IMR-90 (cell line): ENCODE measurements at places on chromosomes 11 and 22. TPM values are rescaled to one million over a fixed set of nuclear protein-coding genes. Genes with fewer than 3 reads are reported as not detected.
A peak's percentile ranks its signal among the peaks of the same experiment; 100 is the strongest.

- no peak overlapping the region for H3K27ac ChIP-seq
- DNase-seq, result no peak
- no peaks in the 10 kb centered on the region for H3K4me1 ChIP-seq
- peaks cover 83% of the 10 kb centered on the region for H3K27me3 ChIP-seq
- no peaks in the 10 kb centered on the region for H3K36me3 ChIP-seq
Measured at GRCh38 chr11:33867561-33867960, 24.3 kb downstream of the LMO2 start.

GRCh38 chr22:47370448-47371262 is 608.2 kb downstream of the TBC1D22A start:
- H3K36me3 ChIP-seq, result no peaks in the 10 kb centered on the region
- DNase-seq, result no peak
- H3K4me3 ChIP-seq, result no peak overlapping the region
- H3K27ac ChIP-seq, result no peak overlapping the region
- no peaks in the 10 kb centered on the region for H3K27me3 ChIP-seq
- no peaks in the 10 kb centered on the region for H3K4me1 ChIP-seq

GRCh38 chr22:29641042-29641699 is 37.7 kb downstream of the NF2 start:
- no peaks in the 10 kb centered on the region for H3K4me1 ChIP-seq
- no peak overlapping the region for H3K4me3 ChIP-seq
- peaks cover 18% of the 10 kb centered on the region for H3K36me3 ChIP-seq
- H3K27me3 ChIP-seq, result no peaks in the 10 kb centered on the region
- DNase-seq, result peak; percentile 27

- no peaks in the 10 kb centered on the region for H3K4me1 ChIP-seq
- H3K27me3 ChIP-seq, result no peaks in the 10 kb centered on the region
- no peaks in the 10 kb centered on the region for H3K36me3 ChIP-seq
- no peak for DNase-seq
- no peak overlapping the region for H3K4me3 ChIP-seq
- H3K27ac ChIP-seq, result no peak overlapping the region
Measured at GRCh38 chr22:47293368-47294221, 531.1 kb downstream of the TBC1D22A start.

DNA sequence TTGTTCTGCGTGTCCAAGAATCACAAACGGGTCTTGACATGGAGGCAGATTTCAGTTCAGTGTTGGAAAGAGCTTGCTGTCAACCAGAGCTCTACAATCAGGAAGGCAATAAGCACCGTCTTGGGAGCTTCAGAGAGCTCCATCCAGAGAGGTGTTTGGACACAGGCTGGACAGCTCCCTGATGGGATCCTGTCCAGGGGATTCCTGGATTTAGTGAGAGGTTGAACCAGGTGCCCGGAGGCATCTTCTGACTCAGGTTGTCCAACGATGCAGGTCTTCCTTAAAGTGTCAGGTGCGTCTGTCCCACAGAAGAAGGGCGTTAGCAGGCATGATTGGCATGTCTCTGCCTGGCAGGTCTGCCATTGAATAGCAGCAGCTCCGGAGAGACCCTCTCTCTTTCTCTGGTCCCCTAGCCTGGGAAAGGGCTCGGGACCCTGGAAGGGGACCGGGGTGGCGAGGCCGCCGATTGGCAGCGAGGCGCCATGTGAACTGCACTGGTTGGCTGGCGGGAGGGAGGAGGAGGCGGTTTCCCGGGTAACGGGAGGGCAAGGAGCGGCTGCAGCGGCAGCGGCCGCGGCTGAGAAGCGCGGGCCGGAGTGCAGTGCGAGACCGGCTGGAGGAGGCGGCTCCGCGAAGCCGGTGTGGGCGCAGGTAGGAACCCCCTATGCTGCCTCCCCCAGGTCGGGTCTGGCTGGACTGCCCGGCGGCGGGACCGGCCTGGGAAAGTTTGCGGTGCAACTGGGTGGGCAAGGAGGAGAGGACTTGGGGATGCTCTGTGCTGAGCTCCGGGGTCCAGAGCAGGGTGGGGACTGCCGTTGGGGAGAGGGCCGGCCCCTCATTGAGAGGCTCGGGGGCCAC is 104.1 kb upstream of the E2F8 start:
- H3K4me3 ChIP-seq, result peak overlapping the region; percentile 13; the same call in 1 of the 2 replicates
- H3K4me1 ChIP-seq, result peaks cover 4% of the 10 kb centered on the region; the same call in 1 of the 2 replicates
- no peaks in the 10 kb centered on the region for H3K36me3 ChIP-seq

DNA sequence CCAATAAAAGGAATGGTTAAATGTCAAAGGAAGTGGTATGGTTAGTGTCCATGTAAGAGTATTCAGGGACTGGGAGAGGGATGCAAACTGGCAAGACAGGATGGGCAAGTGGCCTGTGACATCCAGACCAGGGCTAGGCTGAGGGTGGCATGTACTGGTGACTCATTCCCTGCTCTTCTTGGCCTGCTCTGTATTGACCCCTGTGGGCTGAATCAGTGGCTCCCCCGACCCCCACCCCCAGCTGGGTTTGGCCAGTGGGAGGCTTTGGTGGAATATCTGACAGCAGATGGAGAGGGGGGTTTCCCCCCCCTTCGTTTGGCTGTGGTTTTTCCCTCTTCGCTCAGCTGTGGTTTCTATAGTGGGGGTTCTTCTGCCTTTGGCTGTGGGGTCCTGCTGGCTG is 87.7 kb downstream of the CSNK2A3 start:
- no peak overlapping the region for H3K4me3 ChIP-seq
- peaks cover 18% of the 10 kb centered on the region for H3K27me3 ChIP-seq
- no peak overlapping the region for H3K27ac ChIP-seq

DNA sequence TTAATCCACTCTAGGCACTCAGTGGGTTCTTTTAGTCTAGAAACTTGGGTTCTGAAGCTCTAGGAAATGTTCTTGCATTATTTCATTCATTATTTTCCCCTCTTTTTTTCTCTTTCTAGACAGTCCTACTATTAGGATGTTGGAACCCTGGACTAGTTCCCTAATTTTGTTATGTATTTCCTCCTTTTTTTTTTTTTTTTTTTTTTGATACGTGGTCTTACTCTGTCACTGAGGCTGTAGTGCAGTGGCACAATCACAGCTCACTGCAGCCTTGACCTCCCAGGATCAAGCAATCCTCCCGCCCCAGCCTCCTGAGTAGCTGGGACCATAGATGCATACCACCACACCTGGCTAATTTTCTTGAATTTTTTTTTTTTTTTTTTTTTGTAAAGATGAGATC is 9.4 kb downstream of the UPB1 start:
- H3K4me1 ChIP-seq, result peaks cover 5% of the 10 kb centered on the region
- H3K27ac ChIP-seq, result no peak overlapping the region
- H3K4me3 ChIP-seq, result no peak overlapping the region
- no peaks in the 10 kb centered on the region for H3K36me3 ChIP-seq
- DNase-seq, result no peak

GRCh38 chr22:17566776-17567175 is 3.5 kb downstream of the SLC25A18 start:
- H3K36me3 ChIP-seq, result no peaks in the 10 kb centered on the region
- no peak overlapping the region for H3K27ac ChIP-seq
- peaks cover 5% of the 10 kb centered on the region; the same call in 1 of the 2 replicates for H3K27me3 ChIP-seq
- H3K4me1 ChIP-seq, result peaks cover 12% of the 10 kb centered on the region
- DNase-seq, result no peak

DNA sequence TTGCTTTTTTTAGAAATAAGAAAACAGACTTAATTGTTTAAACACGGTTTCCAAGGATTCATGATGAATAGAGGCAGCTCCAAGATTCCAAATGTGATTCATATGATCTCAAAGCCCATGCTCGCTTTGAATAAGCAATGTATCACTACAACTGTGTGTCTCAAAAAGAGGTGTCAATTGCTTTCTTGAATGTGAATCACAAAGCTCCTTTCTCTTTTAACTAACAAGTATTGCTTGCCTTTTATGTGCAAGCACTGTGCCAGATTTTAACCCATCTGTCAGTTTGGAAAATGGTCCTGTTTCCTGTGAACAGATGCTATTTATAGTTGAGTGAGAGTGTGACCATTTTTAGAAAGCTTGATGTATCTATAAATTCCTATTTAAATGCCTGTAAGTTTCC is 6.5 kb downstream of the OOSP1 start:
- no peak overlapping the region for H3K27ac ChIP-seq
- H3K4me3 ChIP-seq, result no peak overlapping the region

DNA sequence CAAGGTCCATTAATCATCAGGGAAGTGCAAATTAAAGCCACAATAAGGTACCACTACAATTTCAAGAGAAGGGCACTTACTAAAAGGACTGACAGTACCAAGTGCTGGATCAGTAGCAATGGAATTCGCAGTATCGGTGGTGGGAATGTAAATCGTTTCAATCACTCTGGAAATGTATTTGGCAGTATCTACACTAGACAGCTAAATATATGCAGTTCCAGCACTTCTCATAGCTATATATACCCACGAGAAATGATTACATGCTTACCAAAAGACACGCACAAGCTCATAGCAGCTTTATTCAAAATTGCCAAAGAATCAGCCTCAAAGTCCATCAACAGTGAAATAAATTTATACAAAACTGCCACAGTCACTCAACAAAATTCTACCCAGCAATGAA is 4.4 kb upstream of the ZNF280B start:
- peaks cover 5% of the 10 kb centered on the region for H3K27me3 ChIP-seq
- no peak for DNase-seq
- H3K27ac ChIP-seq, result no peak overlapping the region
- no peaks in the 10 kb centered on the region for H3K4me1 ChIP-seq
- H3K4me3 ChIP-seq, result no peak overlapping the region

DNA sequence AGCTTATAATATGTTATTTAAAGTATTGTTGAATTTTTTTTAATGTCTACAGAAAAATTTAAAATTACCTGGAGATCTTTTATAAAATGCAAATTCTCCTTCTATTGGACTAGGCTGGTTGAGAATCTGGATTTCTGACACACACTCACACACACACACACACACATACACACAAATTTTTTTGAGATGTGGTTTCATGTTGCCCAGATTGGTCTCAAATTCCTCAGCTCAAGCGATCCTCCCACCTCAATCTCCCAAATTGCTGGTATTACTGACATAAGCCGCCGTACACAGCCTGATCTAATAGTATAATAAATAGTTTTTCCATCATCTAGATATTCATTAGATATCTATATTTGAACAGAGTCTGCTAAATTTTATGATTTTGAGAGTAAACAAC is 4.5 kb upstream of the RFPL1 start:
- H3K4me1 ChIP-seq, result no peaks in the 10 kb centered on the region
- no peak overlapping the region for H3K4me3 ChIP-seq
- peaks cover 48% of the 10 kb centered on the region for H3K27me3 ChIP-seq
- no peaks in the 10 kb centered on the region for H3K36me3 ChIP-seq
- H3K27ac ChIP-seq, result no peak overlapping the region
- no peak for DNase-seq

- no peaks in the 10 kb centered on the region for H3K4me1 ChIP-seq
- peaks cover 2% of the 10 kb centered on the region; the same call in 1 of the 2 replicates for H3K27me3 ChIP-seq
- DNase-seq, result no peak
- no peak overlapping the region for H3K4me3 ChIP-seq
Measured at GRCh38 chr11:131065435-131066413, 149.4 kb upstream of the SNX19 start.

DNA sequence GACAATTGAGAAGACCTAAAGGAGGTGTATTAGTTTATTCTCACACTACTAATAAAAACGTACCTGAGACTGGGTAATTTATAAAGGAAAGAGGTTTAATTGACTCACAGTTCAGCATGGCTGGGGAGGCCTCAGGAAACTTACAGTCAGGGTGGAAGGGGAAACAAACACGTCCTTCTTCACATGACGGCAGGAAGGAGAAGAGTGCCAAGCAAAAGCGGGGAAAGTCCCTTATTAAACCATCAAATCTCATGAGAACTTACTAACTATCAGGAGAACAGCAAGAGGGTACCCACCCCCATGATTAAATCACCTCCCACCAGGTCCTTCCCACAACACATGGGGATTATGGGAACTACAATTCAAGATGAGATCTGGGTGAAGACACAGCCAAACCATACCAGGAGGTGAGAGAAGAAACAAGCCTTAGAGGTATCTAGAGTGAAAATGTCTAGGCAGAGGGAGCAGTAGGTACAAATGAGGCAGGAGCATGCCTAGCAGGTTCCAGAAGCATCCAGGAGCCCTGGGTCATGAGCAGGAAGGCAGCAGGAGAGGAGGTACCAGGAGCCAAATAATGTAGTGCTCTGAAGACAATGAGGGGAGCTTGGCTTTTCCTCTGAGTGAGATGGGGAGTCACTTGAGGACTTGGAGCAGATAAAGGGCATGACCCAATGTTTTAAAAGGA is 31.6 kb downstream of the IL10RA start:
- no peaks in the 10 kb centered on the region for H3K27me3 ChIP-seq
- H3K4me3 ChIP-seq, result no peak overlapping the region
- no peaks in the 10 kb centered on the region for H3K4me1 ChIP-seq
- DNase-seq, result no peak

- peaks cover 26% of the 10 kb centered on the region for H3K4me1 ChIP-seq
- DNase-seq, result no peak
- peak overlapping the region; percentile 74 for H3K27ac ChIP-seq
- peaks cover 2% of the 10 kb centered on the region; the same call in 1 of the 2 replicates for H3K36me3 ChIP-seq
Measured at GRCh38 chr11:119339589-119340334, 921 bp downstream of the C1QTNF5 start.

- H3K27me3 ChIP-seq, result no peaks in the 10 kb centered on the region
- peaks cover 2% of the 10 kb centered on the region; the same call in 1 of the 2 replicates for H3K36me3 ChIP-seq
- 0 out of 2 replicates have a peak overlapping the region, but pooled peaks have one; percentile 17 for H3K27ac ChIP-seq
- no peak overlapping the region for H3K4me3 ChIP-seq
Measured at GRCh38 chr22:42685941-42686653, 34.6 kb downstream of the A4GALT start.

- H3K27ac ChIP-seq, result no peak overlapping the region
- H3K4me1 ChIP-seq, result no peaks in the 10 kb centered on the region
- peaks cover 8% of the 10 kb centered on the region; the same call in 1 of the 2 replicates for H3K27me3 ChIP-seq
- peaks cover 2% of the 10 kb centered on the region; the same call in 1 of the 2 replicates for H3K36me3 ChIP-seq
- H3K4me3 ChIP-seq, result no peak overlapping the region
- DNase-seq, result no peak
Measured at GRCh38 chr22:50175921-50176849, 5.7 kb downstream of the PANX2 start.

The BTBD10 gene
- 25.4 and 32.5 TPM in 2 replicates for polyA plus RNA-seq

The HEPHL1 gene
- polyA plus RNA-seq, result 0.01 and 0.02 TPM in 2 replicates

The RIBC2 gene
- polyA plus RNA-seq, result 0.29 and 0.50 TPM in 2 replicates

The CRYAB gene
- 16.5 and 19.5 TPM in 2 replicates for polyA plus RNA-seq

The KCNJ11 gene
- not detected in 2 replicates for polyA plus RNA-seq

The LIMK2 gene
- polyA plus RNA-seq, result 14.0 and 14.5 TPM in 2 replicates

The SLC22A12 gene
- polyA plus RNA-seq, result not detected in 2 replicates

The FOLR3 gene
- 0.27 and 0.29 TPM in 2 replicates for polyA plus RNA-seq
